Activated CD4-positive, alpha-beta T cell treated with anti-CD3 and anti-CD28 coated beads for 4 hours (primary cell): ENCODE measurements at places on chromosomes 16 and 17.

DNA sequence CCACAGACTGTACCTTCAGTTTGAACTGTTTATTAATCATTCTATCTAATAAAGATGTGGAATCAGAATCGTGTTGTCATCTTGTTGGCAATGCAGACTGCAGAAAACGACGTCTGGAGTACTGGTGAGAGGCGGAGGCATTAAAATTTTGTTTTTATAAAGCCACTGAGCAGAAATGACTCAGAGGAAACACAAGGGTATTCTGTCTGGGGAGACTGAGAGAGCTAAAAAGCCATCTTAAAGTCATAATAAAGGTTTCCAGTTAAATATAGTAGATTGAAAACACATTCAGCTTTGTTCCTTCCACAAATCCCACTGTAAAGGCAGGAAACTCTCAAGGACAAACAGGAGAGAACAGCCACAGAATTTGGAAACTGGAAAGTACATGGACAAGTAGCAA is 74.2 kb downstream of the CPPED1 start:
- no peak for DNase-seq

DNA sequence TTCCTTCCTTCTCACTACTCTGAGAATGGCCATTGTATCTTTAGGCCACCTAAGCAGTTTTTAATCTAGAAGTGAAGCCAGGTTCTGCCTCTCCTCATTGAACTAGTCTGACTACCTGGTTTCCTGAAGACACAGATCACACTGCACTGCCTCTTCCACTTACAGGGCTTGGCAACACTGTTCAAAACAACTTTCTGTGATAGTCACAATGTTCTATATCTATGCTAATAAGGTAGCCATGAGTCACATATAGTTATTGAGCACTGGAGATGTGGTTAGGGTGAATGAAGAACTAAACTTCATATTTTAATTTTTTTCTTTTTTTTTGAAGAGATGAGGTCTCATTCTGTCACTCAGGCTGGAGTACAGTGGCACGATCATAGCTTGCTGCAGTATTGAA is 26.9 kb downstream of the RND2 start:
- no peak for DNase-seq

- no peak for DNase-seq
These were observed 22.5 kb downstream of the KCTD19 start for GRCh38 chr16:67304020-67304419.

- DNase-seq: no peak
These were observed 146.7 kb downstream of the RAB11FIP4 start for GRCh38 chr17:31538080-31538762.

DNA sequence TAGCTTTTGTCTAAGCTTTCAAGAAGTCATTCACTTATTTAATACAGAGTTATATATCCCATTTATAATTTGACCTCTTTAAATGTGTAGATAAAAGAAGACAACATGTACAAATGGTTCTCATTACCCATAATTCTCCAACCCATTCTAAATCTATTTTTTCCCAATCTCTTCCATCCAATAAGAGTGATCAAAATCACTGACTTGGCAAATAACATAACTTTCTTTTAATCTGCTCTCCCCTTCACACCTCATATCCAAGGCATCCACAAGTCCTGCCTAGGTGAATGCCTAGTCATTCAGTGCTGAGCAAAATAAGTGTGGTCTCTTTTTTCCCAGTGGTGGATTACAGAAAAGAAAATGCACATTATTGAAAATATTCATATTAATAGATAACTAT is 1231.1 kb downstream of the CDH11 start:
- DNase-seq: no peak

DNA sequence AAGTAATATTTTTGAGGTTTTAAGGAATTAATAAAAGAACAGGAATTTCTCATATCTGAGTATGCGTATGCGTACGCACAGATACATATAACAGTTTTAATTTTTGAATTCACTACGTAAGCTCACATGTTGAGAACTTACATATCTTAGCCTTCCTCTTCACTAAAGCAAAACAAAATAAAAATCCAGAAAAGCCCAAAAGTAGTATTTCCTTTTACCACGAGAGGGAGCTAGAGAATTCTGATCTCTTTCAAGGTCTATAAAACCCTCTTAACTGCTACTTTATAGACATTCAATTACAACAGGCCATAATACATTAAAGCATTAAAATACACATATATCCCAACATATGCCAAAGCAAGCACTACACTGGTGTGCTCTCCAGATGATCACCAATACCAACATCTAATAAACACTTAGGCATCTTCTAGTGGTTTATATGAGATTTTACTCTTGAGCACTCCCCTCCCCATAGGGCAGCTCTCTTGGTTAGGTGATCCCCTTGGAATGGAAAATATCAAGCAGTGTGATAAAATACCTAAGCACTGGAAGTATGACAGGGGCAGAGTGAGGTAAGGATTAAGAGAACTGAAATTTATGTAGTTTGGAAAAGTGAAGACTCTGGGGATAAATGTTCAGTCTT is 94.0 kb downstream of the SKAP1 start:
- DNase-seq: no peak

DNA sequence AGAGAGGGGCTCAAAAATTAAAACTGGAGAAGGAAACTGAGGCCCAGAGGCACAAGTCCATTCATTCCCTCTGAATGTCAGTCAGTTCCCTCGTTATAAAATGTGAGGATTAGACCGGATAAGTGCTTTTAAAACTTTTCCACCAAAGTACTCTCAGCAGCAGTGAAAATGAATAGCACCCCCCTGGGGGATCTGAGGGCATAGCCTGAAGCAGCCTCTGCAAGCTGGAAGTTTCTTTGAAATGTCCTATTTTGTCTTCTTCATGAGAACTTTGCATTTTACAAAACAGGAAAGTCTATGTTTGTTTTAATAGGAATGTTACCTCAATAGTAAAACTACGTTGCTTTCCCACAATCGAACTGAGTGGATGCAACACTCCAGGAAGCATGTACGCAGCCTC is 273.0 kb downstream of the CEP112 start:
- DNase-seq: no peak

DNA sequence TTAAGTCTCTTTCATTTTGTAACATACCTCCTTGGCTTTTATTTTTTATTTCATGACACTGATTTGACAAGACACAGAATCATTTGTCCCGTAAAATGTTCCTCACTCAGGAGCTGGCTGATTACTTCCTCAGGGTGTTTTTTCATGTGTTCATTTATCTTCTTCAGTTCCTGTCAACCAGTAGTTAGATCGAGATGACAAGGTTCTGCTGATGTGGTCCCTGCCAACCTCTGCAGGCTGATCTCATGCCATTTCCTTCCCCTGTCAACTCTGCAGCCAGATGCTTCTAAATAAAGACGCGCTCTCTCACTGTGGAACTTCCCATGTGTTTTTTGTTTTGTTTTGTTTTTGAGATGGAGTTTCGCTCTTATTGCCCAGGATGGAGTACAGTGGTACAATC is 8.1 kb upstream of the CXCL16 start:
- DNase-seq: no peak

- no peak for DNase-seq
These were observed 413.4 kb downstream of the CDH13 start for GRCh38 chr16:83040174-83040573.

DNA sequence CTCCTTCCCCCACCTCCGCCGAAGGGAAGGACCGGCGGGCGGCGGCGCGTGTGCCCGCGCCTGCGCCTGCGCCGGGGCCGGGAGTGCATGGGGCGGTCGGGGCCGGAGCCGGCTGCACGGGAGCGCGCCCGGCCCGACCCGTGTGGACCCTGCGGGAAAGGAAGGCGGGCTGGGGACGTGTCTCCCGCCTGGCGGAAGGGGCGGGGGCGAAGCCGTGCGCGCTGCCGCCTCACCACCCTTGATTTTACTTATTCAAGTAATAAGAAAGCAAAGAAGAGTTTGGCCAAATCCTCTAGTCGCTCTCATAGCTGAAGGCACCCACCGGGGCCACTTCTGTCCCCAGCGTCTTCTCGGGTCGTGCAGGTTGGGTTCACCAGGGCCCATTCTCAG is 596 bp upstream of the PFN1 start:
- peak; percentile 58 for DNase-seq

DNA sequence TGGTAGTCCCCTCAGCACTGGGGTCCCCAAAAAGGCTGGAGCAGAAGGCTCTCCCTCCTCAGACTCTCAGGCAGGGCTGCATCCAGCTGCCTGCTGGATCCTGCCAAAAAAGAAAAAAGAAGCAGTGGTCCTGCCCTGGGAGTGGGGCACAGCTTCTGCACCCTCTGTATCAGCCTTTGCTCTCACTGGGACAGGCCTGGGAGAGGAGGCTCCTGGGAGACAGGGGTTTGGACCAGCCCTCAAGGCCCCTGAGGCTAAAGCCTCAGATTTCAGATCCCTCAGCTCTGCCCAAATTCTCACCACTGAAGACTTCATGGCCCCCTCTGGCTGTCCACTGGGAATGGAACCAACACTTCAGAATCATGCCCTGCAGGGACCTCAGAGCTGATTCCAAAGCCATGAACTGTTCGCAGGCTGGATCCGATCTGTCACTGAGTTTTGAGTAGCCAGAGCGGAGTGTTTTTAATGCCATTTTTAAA is 96.9 kb downstream of the C16orf78 start:
- no peak for DNase-seq

DNA sequence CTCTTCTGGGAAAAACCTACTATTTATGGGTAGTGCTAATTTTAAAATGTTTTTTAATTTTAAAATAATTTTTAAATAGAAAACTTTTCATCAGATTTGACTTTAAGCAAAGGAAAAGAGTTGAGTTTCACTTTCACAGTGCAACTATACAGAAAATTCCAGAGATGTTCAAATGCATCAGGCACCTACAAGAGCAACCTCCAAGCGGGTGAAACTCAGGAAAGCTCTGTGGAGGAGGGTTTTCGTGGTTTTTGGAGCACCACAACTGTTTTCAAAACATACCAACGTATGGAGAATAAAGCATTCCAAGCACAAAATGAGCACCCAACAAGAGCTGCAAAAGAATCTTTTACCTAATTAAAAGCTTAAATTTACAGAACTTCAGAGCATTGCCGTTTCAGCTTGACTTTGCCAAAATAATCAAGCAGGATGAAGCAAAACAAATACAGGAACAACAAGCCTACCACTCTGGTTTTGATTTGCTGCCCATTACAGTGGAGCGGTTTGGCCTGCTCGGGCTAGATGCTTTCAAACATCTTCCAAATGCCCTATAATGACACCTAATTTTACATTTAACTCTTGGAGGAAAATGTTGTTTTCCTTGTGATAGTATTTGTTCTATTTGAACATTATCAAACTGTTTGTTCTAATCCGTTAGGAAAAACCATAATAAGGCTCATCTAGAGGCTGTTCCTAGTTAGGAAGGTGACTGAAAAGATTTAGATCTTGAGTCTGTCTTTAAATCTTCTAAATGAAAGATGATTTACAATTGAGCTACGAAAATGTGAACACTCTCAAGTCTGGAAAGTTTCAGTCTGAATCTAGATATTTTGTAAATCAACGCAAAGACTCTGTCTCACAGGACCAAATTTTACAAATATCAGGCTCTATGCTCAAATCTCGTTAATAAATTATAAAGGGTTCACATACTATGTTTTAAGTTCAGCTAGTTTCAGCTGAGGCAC is 34.5 kb downstream of the NACA2 start:
- no peak for DNase-seq

GRCh38 chr16:7026639-7027038 is 306.0 kb upstream of the RBFOX1 start:
- DNase-seq: no peak

- no peak for DNase-seq
These were observed 173.1 kb downstream of the RPTOR start for GRCh38 chr17:80717720-80718083.

GRCh38 chr16:71792176-71792575 is 16.5 kb downstream of the AP1G1 start:
- no peak for DNase-seq

GRCh38 chr17:79152636-79153035 is 78.0 kb downstream of the ENGASE start:
- DNase-seq: no peak

- DNase-seq: peak; percentile 84
These were observed at the start of gene PDF for GRCh38 chr16:69330286-69331109. Gene PDF, minus strand, starts transcription at chr16:69330588. Its CDS starts 18 bp downstream, at chr16:69330570.

- no peak for DNase-seq
These were observed 3.1 kb upstream of the WWOX start for GRCh38 chr16:78096386-78096785.

DNA sequence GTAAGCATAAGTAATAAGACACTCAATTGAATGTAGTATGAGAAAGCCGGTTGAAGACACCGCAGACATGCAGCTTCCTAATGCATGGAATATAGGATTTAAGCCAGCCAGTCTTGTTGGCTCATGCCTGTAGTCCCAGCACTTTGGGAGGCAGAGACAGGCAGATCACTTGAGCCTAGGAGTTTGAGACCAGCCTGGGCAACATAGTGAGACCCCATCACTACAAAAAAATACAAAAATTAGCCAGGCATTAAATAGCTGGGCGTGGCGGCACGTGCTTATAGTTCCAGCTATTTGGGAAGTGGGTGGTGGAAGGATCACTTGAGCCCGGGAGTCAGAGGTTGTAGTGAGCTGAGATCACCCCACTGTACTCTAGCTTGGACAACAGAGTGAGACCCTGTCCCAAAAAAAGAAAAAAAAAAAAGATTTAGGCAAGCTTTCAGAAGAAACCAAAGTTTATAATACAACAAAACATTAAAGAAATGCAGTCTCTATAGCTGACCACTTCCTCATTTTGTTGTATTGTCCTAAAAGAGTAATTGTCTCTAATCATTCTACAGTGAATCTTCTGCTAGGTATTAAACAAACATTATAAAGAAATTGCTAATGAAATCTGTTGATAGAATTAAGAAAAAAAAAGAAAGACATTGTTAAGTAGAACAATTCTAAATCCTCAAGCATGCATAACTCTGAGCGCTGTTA is 68.6 kb upstream of the KIFC3 start:
- DNase-seq: no peak

DNA sequence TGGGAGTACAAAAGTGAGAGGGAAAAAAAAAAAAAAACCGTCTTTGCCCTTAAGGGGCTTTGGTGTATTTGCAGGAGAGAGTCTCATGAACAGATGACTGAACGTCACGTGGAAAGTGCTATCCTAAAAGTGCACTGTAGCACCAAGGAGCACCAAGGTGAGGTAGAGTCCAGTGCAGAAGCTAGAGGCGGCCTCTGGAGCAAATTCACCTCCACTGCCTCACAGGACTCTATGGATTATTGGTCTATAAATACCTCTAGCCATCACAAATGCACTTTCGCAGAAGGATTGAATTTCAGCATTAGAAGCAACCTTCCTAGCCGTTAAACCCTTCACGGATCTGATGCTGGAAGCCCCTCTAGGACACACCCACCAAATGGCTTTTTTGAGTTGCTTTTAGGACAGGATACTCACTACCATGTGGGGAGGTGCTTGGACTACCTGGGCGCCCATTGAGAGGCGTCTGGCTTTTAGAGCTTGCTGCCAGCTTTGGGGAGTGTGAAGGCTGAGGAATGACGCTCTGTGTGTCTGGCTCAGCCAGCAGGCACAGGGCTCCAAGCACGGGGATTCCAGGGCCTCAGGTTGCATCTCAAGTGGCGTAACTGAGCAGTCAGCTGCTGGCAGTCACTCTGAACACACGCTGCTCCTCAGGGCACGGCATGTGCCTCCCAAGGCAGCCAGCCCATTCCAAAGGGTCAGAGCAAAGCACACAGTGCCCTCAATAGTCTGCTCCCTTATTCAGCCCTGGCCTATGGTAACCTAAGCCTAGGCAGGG is 52.7 kb downstream of the CDRT4 start:
- DNase-seq: no peak

- DNase-seq: no peak
These were observed 33.8 kb upstream of the ADGRG1 start for GRCh38 chr16:57594531-57595031.

- DNase-seq: no peak
These were observed 18.3 kb downstream of the COQ7 start for GRCh38 chr16:19085679-19086200.

- no peak for DNase-seq
These were observed 62.6 kb downstream of the AMFR start for GRCh38 chr16:56362706-56363105.

- no peak for DNase-seq
These were observed 111.9 kb upstream of the TNRC6C start for GRCh38 chr17:77846531-77847085.
